ENCODE measurements at places on chromosomes 6 and 20.

DNA sequence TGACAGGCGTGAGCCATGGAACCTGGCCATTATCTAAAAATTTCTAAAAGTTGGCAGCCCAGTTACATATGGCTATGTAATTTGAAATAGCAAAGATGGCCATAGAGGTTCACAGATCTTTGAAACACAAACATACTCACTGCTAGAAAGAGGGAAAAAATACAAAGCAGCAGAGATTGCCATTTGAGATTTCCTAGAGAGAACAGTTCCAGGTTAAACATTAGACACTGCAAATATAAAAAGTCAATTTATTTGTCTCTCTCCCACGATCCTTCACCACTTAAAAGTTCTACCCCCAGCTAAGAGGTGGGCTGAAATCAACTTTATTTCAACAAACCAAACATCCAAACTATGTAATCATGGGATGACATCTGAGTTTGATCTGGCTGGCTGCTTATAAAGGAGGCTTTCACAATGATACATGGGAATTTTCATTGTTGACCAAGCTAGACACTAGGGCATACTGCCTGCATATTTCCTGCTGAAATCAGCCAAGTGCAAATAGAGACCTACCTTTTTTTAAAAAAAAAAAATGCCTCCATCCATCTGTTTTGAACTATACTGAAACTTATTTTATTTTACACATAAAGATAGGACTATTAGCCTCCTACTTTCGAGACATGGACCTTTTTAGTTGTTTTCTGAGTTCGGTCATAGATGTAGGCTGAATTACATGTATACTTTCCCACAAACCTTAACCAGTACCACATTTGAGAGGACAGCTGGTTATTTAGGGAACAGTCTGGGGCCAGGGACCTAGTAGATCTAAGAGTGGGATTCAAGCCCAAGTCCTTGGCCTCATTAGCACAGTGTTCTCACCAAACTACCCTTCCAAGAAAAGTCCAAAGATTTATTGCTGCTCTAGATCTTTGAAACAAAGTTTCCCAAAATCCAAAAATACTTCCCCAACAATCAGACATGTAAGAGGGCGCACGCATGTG lies 16.6 kb downstream of the DCDC2 start:
- no peak for DNase-seq

- DNase-seq, result no peak
Measured at GRCh38 chr6:1491591-1492319, 102.4 kb downstream of the FOXF2 start.

- DNase-seq, result no peak
Measured at GRCh38 chr6:167832497-167833395, 6.0 kb downstream of the AFDN start.

GRCh38 chr20:37436527-37437186 lies 84.4 kb upstream of the NNAT start:
- DNase-seq, result no peak

GRCh38 chr6:153150752-153151440 lies 19.8 kb upstream of the RGS17 start:
- no peak for DNase-seq

DNA sequence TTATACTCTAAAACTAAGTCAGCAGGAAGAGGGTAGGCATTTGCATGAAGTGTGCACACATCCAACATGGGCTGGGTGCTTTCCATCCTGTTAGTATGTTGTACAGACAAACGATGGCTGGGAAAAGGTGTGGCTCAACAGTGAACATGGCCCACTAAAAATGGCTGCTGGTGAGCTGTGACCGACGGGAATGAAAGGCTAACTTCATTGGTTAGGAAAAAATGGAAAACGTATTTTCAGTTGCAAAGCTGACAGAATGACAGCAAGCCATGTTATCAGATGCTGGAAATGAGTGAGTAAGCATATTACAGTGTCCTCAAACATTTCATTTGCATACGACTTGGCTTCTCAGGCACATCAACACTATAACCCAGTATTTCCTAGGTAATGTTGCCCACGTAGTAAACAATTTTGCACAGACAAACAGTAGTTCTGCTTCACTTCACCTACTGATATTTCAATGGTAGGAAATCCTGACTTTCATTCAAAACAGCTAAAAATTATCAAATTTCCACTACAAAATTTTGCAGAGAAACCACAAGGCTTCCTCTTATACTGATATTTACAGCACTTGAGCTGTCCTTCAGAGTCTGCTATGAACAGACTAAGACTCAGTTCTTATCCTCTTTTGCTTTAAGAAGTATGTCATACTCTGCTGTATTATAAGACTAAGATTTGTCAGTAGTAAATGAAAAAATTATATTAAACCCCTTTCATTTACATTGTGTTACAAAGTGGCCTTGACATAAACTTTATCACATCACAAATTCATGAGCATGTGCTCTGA lies 98.9 kb downstream of the IRF4 start:
- DNase-seq, result no peak

GRCh38 chr6:71289039-71289801 lies 609 bp downstream of the OGFRL1 start:
- DNase-seq, result peak; percentile 10

- peak; percentile 27 for DNase-seq
Measured at GRCh38 chr20:13220904-13221297, at the start of gene ISM1. TSS of gene ISM1 (plus strand) at chr20:13221274. CDS start at chr20:13221777, 503 bp downstream.

- no peak for DNase-seq
Measured at GRCh38 chr6:122352981-122353664, 46.3 kb upstream of the HSF2 start.

DNA sequence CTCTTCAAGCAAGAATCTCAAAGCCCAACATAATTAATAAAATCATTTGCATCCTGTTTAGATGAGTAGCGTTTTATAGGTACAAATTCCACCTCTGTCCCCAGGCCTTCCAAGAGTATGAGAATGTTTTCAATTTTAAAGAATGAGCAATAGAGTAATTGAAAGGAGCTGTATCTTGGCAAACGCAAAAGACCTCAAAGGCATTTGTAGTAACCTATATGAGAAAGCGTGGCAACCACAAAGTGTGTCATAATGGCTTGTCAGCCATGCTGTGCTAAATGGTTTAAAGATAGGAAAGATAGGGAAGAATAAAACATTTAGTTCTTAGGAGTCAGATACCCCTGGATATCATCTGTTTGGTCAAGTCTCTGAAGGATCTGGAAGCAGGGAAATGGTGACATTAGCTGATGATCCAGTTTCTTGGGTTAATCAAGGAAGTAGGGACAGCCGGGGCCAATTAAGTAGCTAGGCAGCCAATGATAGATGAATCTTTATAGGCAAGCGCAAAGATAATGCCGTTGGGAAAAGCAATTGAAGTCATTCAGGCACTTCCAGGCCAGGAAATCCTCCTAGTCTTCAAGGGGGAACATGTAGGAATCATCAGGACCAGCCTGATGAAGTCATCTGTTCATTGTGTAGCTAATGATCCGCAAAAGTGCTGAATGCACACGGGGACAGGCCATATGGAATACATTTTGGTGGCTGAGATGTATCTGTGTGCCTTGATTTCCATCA lies 71.5 kb upstream of the ISM1 start:
- no peak for DNase-seq

GRCh38 chr6:78607189-78607588 lies 260.2 kb upstream of the IRAK1BP1 start:
- no peak for DNase-seq

- DNase-seq, result no peak
Measured at GRCh38 chr20:916825-917224, 691 bp upstream of the ANGPT4 start.

- DNase-seq, result no peak
Measured at GRCh38 chr20:53935344-53936084, 134.9 kb downstream of the BCAS1 start.

- DNase-seq, result no peak
Measured at GRCh38 chr20:951384-952169, 35.4 kb upstream of the ANGPT4 start.

- DNase-seq, result no peak
Measured at GRCh38 chr20:3847429-3847940, 851 bp downstream of the MAVS start.

- DNase-seq, result no peak
Measured at GRCh38 chr6:25251426-25251825, 27.7 kb upstream of the CARMIL1 start.

GRCh38 chr6:17200395-17200794 lies 80.8 kb upstream of the RBM24 start:
- DNase-seq, result no peak

DNA sequence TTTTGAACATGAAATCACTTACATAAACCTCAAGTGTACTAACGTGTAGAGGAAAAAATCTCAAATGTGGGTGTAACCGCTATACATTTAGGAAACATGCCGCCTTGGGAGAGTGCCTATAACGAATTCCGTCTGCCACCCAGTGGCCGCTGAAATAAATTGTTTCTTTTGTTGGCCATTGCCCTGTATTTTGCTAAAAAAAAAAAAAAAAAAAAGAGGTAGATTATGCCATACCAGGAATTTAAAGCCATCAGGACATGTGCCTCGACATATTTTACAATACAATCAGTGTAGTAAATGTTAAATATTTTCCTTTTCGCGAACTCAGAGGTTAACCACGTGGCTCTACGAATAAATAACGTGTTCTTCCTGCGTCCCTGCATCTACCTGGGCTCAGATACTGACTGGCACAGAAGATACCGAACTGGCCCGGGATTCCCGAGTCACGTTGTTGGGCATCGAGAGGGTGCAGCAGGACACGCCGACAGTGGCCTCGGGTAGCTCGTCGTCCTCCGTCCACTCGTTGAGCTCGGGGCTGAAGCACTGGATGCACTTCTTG lies 14.3 kb downstream of the KLHL31 start:
- DNase-seq, result peak; percentile 48

DNA sequence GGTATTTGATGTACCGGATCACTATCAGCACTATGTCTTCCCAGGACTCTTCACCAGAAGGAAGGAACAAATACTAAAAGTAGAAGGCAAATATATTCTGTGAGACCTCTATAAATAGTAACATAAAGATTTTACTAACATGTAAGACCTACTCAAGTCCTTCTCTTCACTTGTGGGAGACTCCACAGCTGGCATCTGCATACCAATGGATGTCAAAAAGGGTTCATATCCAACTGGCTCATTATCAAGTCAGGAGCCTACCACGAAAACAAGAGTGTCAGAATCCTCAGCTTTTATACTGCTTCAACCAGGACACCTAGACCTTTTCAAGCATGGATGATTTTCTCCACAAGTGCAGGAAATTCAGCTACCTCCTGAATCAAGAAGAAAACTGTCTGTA lies 20.0 kb upstream of the MARCKS start:
- DNase-seq, result no peak

- no peak for DNase-seq
Measured at GRCh38 chr6:30171677-30172471, 8.5 kb downstream of the TRIM15 start.

DNA sequence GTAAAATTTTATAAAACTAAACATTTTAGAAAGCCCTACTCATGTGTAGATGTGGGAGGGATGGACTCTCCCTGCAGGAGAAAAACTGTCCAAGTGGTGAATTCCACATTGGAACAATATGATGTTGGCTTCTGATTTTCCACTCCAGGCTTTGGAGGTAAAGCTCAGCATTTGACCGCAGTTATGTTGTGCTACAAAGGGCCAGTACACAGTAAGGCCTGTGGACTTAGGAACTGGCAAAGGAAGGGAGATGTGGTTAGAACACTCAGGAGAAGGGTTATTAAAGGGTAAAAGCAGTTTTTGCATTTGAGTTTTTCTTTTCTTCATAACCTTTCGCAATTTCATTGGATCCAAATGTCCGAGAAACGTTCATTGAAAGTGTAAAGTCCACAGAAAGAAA lies 150.3 kb upstream of the SASH1 start:
- no peak for DNase-seq

GRCh38 chr6:115456848-115457247 lies 603.8 kb downstream of the FRK start:
- no peak for DNase-seq

DNA sequence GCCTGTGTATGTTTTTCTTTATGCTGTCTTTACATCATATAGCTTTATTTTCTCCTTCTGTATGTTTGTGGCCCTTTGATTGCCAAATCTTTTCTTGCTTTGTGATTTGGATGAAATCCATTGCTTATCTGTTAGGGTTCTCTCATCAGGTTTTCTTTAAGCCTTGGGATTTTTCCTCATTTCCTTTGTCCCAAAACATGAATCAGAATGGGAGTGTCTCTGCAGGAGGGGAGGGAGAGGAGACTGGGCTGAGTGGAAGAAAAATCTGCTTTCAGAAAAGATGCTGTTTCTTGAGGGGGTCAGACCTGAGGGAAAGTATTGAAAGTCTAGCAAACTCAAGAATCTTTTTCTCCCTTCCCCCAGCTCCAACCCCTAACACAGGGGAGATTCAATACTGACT lies 758.0 kb upstream of the MMS22L start:
- DNase-seq, result no peak

- DNase-seq, result no peak
Measured at GRCh38 chr6:120173250-120173649, 823.7 kb upstream of the MAN1A1 start.

GRCh38 chr6:41531591-41532582 lies 14.3 kb upstream of the FOXP4 start:
- peak; percentile 59 for DNase-seq

GRCh38 chr6:95365454-95365853 lies 211.9 kb upstream of the MANEA start:
- DNase-seq, result no peak

DNA sequence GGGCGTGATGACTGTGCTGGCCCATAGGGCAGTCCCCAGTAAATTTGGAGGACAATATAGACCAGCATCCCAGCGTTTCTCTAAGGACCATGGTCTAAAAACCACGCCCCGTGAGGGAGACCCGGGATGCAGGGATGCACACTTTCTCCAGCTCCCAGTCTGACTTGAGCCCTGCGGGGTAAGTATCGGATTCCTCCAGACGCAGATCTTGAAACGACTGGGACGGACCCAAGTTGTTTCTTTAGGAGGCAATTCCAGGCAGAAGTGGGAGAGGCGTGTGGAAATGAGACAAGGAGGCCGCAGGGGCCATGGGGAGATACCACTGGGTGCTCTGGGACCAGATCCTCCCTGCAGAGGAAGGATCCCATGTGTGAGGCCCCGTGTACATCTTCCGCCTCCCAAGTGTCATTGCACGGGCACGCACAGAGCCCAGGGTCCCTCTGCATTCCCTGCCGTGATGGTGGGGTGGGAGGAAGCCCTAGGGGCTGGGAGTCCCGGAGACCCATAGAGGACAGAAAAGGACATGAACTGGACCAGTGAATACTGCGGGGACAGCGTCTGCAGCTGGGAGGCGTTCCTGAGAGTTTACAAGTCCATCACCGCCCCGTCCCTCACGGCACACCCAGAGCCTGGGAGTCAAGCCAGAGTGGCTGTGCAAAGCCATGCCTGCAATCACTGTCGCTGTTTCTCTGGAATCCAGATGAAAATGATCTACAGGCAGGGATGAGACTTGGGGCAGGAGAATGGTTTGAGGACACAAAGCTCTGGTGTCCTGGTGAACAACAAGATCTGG lies 522.9 kb downstream of the CDH26 start:
- DNase-seq, result no peak

- no peak for DNase-seq
Measured at GRCh38 chr6:33181141-33181540, 11.1 kb downstream of the COL11A2 start.

DNA sequence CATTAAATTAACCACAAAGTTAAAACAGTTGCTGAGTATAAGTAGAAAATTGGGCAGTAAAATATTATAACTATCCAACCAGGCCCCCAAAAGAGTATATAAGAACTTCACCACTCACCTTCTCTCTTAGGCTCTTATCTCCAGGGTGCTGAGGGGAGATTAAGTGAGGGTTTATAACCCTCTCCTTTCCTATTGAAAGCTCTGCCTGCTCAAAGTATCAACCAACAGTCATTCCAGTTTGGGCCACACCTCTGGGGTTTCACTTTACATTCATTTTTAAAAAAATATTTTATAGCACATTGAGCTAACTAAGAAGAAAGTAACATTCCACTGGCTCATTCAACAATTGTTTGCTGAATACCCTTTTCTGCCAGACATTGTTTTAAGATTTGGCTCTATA lies 22.1 kb downstream of the GSTA4 start:
- no peak for DNase-seq
